Stimulated activated CD8-positive, alpha-beta memory T cell treated with anti-CD3 and anti-CD28 coated beads, Interleukin-4, amount 100 ng/mL, for 48 hours (primary cell): ENCODE measurements at places on chromosomes 3 and 15.

GRCh38 chr3:194204042-194204987 is 68.4 kb downstream of the HES1 start:
- peak; percentile 30 for DNase-seq

GRCh38 chr3:185658943-185659342 is 72.8 kb downstream of the SENP2 start:
- DNase-seq, result no peak

GRCh38 chr15:57220205-57220604 is 156.1 kb upstream of the CGNL1 start:
- DNase-seq, result no peak

DNA sequence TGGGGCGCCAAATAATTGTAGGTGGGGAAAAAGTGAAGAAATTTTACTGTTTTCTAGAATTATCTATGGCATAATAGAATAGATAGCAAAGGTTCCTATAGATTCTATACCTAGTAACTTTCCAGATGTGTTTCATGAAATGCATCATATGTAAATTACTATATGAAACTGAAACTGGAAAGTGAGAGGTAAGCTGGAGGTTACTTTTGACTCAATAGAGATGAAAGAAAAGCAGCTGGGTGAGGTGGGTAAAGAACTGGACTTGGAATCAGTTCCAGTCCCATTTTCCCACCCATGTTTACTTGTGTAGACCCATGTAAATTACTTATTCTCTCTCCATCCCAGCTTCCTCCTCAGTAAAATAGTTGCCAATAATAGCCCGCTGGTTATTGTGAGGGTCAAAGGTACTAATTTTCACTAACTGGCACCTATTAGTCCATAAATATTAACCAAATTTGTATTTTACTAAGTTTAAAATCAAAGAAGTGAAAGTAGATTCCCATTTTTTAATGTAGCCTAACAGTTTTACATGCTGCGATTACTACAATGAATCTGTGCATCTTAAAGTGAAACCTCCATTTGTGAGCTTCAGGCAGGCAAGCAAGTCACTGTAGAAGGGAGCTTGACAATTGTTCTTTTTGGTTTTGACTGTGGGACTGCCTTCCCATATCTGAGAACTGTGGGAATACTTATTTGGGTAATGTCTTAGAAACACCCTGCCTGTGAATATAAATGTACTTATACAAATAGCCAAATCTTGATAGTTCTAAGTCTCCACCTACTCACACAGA is 312.1 kb downstream of the SLC9A9 start:
- no peak for DNase-seq

DNA sequence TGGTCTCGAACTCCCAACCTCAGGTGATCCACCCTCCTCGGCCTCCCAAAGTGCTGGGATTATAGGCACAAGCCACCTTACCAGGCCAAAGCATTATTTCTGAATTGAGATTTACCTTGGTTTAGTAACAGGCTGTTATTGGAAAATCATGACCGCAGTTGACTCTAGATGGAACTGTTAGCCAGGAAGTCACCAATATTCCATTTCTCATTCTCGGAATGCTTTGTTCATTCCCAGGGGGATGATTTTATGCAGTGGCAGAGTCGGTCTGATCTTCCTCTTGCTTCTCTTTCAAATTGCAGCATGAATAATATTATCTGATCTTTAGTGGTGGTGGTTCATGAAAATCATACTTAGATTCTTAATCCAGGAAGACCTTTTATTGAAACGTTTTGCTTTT is 195.5 kb upstream of the MBNL1 start:
- no peak for DNase-seq

- no peak for DNase-seq
These were observed 271.4 kb upstream of the RARB start for GRCh38 chr3:25156626-25157025.

DNA sequence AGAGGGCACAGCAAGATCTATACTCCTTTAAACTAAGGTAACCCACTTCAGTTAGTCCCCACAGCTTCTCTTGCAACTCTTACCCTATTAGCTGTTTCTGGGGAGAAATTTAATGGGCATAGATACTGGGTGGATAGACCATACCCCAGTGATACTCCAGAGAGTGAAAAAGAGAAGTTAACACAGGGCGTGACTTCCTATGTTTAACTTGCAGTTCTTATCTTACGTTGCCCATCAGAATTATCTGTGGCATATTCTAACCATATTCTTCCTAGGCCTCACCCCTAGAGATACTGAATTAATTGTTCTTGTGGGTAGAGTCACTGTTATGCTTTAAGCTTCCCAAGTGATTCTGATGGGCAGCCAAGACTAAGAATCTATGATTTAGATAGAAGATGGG is 485.4 kb upstream of the TPRG1 start:
- DNase-seq, result no peak

GRCh38 chr3:59527493-59527892 is 477.7 kb upstream of the CFAP20DC start:
- DNase-seq, result no peak

GRCh38 chr15:100336061-100336460 is 5.7 kb downstream of the ADAMTS17 start:
- no peak for DNase-seq

DNA sequence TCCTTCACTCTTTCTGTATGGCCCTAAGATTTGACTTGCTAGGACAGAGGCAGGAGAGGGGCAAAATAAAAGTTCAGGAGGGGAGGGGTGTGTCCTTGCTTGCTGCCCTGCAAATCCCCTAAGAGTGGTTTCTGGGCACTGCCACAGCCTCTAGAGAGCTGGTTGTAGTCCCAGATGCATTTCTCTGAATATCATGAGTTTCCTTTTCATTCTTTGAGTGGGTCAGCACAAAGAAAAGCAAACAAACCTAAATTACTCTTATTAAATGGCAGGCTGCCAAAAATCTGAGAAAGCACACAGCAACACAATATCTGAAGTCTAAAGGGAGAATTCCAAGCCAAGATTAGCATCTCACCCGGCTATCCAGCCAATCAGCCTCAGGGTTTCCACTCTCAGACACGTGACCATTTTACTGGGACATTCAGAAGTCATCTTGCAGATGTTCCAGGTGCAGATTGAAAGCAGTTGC is 919.3 kb downstream of the TUSC7 start:
- DNase-seq, result no peak

GRCh38 chr3:171729452-171730334 is 80.6 kb downstream of the PLD1 start:
- no peak for DNase-seq

- DNase-seq, result no peak
These were observed 36.7 kb upstream of the BCL6 start for GRCh38 chr3:187782006-187782405.
